ENCODE measurements at places on chromosomes 5 and 9. TPM values are rescaled to one million over a fixed set of nuclear protein-coding genes. Genes with fewer than 3 reads are reported as not detected.

- no peaks in the 10 kb centered on the region for H3K27me3 ChIP-seq
- H3K27ac ChIP-seq: no peak overlapping the region
- no peak for DNase-seq
- H3K36me3 ChIP-seq: no peaks in the 10 kb centered on the region
- H3K4me3 ChIP-seq: no peak overlapping the region
- H3K4me1 ChIP-seq: peaks cover 2% of the 10 kb centered on the region
Measured at GRCh38 chr5:66860199-66860975, 264.2 kb downstream of the MAST4 start.

The OBP2B gene
- polyA plus RNA-seq: not detected

DNA sequence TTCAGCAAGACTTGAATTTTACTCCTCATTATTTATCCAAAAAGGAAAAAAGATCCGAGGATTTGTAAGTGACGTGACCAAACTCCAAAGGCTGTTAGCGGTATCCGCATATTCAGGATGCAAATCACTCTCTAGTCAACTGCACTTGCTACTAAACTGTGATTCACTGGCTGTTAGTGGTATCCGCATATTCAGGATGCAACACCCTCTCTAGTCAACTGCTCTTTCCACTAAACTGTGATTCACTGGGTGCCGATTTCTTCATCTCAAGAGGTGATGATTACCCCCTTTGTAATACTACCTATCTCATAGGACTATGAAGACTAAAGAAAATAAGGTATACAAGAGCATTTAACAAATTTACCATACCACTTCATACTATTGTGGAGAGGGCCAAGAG, 5.7 kb downstream of the MAPKAP1 start:
- peaks cover 2% of the 10 kb centered on the region for H3K27me3 ChIP-seq
- H3K4me1 ChIP-seq: peaks cover 8% of the 10 kb centered on the region
- no peak overlapping the region for H3K27ac ChIP-seq

The CFAP77 gene
- polyA plus RNA-seq: 1.2 TPM

Data from H1 (cell line).